ENCODE measurements at places on chromosomes 3 and 15.

- DNase-seq: no peak
Measured at GRCh38 chr15:95733931-95734330, 596.6 kb upstream of the NR2F2 start.

- DNase-seq: no peak
Measured at GRCh38 chr3:141913150-141913811, 36.8 kb downstream of the ATP1B3 start.

DNA sequence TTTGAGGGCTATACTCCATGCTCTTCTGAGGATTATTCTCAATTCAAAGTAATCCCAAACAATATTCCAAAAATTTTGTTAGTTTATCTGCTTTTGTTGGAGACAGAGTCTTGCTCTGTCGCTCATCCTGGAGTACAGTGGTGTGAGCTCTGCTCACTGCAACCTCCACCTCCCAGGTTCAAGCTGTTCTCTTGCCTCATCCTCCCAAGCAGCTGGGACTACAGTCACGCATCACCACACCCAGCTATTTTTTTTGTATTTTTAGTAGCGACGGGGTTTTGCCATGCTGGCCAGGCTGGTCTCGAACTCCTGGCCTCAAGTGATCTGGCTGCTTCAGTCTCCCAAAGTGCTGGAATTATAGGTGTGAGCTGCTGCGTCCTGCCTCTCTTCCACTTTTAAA is 39.1 kb downstream of the MEF2A start:
- no peak for DNase-seq

DNA sequence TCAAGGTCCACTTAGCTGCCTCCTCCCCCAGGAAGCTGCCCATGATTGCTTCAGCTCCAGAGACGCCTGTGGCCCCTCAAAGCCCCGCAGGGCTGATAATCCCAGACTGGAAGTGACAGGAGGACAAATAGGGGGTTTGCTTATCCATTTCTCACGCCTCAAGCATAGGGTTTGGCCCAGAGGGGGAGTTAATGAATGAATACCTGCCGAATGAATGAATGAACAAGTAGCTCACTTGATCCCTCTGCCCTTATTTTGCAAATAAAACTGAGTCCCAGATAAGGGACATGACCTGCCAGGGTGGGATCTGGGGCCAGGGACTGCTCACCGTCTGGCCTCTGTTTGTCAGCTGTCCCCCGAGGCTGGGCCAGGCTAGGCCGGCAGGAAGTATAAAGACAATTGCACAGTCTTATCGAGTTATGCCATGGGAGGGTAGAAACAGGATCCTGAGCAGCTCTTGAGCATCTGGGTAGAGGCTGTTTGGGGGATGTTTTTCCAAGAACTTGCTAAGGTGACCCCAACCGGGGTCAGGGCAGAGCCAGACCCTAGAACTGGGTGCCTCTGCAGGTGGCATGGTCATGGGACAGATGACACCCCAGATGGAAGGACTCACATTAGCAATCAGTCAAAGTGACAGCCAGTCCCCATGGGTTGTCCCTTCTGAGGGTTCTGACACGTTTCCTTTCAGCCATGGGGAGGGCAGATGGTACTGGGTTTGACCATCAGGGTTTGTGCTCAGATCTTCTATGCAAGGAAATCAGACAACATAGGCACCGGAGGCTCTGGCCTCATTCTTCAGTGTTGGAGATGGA is 45.0 kb downstream of the IQSEC1 start:
- DNase-seq: no peak

- no peak for DNase-seq
Measured at GRCh38 chr3:150385296-150386242, 22.5 kb upstream of the TSC22D2 start.

All from GM12892 (cell line).